Uterus (tissue), 4 donors: ENCODE measurements at places on chromosomes 6 and 20.

DNA sequence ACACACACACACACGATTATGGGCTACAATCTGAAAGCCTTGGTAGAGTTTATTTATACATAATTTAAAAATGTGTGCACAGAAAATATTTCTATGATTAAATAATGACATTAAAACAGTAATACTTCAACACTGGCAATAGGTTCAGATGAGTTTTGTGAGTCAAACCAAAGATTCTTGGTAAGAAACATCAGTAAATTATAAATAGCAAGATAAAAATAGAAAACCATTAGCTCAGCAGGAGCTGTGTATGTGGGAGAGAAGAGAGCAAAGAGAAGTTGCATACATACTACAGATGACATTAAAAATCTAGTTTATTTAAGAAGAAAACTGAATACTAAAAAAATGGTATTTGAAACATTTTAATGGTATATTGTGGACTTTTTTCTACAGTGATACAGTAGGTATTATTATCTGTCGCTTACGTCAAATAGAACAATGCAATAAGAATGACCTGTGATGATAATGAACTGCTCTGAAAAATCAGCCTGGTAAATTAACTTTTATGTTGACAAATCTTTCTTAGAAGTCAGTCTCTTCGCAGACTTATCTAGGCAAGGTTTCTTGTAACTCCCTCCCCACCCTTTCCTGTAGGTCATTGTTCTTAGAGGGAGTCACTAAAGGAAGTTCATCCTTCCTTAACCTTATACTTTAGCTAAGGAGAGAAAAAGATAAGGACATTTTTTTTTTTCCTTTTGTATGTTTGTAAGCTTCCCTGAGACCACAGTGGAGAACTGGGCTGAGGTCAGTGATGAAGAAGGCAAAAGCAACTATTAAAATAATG is 149.3 kb downstream of the GJA1 start:
- no peak for DNase-seq

GRCh38 chr20:45962031-45962755 is 9.8 kb downstream of the ZNF335 start:
- DNase-seq, result no peak

DNA sequence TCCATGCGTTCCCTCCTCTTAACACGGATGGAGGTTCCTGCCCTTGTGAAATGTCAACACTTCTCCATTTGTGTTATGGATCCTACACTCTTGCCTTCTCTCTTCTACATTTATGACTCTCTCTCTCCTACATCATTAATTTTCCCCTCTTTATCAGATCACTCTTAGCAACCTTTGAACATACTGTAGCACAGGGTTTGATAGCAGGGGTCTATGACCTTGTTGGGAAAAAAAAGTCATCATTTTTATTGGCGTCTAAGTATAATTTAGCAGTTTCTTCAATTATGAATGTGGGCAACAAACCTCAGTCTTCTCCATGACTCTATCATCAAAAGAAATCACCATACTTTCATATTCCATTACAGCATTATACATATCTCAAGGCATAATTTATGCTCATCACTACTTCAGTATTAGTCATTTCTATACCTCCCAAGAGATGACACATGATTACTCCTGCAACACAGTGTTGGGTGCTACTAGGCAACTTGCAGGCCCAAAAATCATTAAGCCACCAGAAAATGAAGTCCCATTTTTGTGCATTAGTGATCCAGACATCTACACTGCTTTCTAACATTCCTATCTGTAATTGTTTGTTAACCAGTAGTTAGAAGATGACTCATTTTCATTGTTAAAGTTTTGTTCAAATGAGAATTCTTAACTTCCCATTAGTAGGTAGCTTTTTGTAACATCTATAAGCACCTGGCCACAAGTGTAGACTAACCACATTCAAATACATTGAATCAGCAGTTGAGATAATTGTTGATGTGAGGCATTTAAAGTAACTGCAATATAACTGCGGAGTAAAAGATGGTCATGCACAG is 9.5 kb downstream of the CYP39A1 start:
- no peak for DNase-seq

GRCh38 chr6:119454714-119455113 is 105.2 kb upstream of the MAN1A1 start:
- DNase-seq, result no peak

- peak; percentile 81 for DNase-seq
Measured at GRCh38 chr20:17822039-17822438, 122.3 kb downstream of the BANF2 start.

DNA sequence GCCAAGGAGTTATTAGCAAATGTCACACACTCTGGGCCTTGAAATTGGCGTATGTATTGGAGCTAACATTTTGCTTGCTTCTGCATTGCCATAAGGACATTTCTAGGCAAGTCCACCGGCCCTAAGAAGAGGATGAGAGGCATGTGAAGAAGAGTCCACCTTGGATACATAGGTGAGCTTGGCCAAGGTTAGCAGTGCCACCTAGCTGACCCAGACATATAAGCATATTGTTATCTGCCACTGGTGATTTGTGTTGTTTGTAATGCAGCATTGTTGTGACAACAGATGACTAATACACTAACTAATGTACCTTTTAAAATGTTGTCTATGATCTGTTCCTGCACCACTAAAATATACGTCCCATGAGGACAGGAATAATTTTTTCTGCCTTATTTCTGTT is 24.8 kb upstream of the HLA-DQA2 start:
- DNase-seq, result no peak

DNA sequence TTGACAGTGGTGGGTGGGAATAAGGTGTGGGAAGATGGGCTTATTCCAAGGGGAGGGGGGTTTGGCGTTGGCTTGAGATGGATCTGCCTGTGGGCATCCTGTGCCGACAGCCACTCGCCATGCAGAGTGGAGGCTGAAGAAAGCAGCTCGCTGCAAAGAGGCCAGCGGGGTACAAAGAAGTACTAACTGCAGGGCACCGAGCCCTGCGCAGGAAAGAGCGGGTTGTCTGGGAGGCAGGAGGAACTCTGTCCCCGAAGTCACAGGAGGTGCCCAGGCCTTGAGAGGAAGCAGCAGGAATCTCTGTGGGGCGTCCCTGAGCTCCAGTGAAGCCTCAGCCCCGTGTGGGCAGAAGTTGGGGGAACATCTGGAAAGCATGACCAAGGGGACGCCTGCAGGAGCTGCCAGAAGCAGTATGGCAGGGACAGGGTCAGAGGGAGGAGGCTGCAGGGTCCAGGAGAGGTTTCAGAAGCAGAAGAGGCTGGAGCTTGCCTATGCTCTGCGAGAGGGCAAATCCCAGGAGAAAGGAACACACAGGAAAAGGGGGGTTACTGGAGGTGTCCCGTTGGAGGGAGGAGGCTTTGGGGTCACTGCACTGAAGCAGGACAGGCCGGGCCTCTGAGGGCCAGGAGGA is 77.2 kb downstream of the THBS2 start:
- no peak for DNase-seq

DNA sequence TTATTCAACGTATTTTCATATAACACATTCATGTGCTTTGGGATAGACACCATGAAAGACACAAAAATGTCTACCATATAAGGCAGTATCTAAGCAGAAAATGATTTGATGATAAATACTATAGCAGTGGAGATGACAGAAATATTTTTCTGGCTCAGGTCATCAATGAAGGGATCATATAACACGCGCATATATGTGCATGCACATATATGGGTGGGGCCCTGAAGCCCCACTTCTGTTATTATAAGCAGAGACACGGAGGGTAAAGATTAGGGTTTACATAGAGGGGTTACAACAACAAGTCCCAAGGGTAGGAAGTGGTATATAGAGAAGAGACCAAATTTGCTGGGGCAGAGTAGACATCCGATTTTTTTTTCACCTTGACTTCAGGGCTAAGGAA is 16.0 kb downstream of the COL9A1 start:
- DNase-seq, result no peak

DNA sequence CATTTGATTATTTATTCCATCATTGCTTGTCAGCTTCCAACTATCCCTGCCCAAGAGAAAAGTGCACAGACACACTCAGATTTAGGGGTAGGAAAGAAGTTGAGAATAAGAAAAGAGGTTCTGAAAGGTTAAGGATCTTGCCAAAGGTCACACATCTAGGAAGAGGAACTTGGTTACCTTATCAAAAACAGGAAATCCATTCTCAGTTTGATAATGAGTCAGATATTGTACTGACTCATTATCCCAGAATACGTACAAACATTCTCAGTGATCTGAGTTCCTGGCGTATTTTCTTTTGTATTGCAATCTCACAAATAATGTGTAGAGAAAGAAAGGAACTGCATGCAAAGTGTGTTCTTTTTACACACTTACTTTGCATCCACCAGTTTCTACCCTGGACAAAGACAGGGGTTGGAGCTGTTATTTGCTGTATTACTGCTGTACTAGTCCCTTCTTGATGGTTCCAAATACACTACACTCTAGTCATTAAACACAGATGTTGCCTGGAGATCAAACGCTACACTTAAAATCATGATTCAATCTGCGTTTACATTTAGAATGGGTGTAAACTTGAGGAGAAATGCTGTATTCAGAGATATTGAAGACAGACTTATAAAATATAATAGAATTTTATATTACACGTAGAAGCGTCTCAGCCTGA is 545.7 kb downstream of the PRKN start:
- no peak for DNase-seq

- DNase-seq, result no peak
Measured at GRCh38 chr6:46772762-46773161, 20.4 kb upstream of the MEP1A start.

GRCh38 chr20:40675599-40676221 is 13.3 kb downstream of the MAFB start:
- DNase-seq, result no peak

GRCh38 chr20:32672982-32673851 is 524 bp downstream of the C20orf203 start:
- no peak for DNase-seq

DNA sequence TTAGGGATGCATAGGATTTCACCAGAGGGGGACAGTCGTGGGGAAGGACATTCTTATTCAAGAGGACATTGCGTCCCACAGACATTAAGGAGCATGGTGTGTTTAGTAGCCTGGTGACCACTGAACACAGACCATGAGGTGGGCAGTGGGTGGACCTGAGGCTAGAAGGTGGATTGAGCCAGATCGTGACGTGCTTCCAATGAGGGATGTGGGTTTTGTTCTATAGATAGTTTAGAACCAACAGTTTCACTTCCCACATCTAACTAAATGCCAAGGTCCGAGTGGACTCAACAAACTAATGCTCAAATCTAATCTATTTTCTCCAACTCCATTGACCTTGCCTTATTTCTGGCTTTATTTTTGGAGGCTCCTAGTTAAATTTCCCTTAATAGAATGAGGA is 58.5 kb downstream of the OGFRL1 start:
- no peak for DNase-seq
